ENCODE measurements at places on chromosomes 6 and 20.

DNA sequence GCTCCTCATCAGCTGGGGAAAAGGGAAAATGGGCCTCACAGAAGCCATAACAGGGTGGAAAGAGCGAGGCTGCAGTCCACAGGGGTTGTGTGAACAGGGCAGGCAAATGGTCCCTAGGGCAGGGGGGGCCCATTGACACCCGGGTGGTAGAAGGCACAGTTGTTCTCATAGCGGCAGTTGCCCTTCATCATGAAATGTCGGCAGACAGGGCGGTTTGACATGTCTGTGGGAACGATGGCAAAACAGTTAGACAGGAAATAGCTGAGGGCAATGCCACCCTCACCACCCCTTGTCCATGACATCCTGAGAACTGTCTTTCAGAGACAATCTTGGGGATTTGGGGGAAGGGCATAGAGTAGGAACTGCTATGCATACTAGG lies 15.6 kb downstream of the PPP1R10 start:
- no peak for DNase-seq

- no peak for DNase-seq
Observed at GRCh38 chr20:13283869-13284829, 63.1 kb downstream of the ISM1 start.

- peak; percentile 90 for DNase-seq
Observed at GRCh38 chr6:1297746-1298145, 14.2 kb upstream of the FOXQ1 start.

- DNase-seq = no peak
Observed at GRCh38 chr6:36128073-36128472, 2.2 kb upstream of the MAPK13 start.

GRCh38 chr6:86888301-86888700 lies 49.0 kb upstream of the HTR1E start:
- no peak for DNase-seq

DNA sequence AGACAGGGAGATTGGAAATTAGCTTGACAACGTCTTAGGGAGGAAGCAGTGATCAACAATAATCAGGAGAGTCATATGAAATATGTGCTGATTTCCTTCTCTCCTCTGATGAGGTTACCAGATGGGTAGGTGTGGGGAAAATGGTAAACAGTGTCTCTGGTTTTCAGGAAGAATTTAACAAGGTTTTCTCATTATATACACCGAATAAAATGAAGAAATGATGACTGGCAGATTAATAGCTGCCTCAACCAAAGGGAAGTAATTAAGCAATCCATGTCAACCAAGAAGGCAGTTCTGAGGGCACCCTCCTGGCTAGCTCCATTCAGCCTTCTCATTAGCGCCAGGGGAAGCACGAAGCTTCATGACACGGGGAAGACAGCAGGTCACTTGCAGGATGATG lies 12.7 kb upstream of the RAMACL start:
- DNase-seq = no peak

DNA sequence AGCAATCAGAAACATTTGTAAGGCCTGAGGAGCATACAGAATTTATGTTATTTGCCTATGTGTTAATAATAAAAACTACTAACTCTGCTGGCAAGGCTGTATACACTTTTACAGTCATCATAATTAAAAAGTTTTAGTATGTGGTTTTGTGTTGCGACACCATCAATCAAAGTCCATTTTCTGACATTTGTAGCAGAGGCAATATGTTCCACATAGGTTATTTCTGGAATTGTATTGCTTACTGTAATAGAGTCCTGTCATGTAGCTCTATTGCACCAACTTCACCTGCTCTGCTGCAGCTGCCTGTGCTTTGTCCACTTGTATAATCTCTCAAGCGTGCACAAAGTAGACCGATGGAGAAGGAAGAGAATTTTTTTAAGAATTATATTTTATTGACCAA lies 501.8 kb downstream of the HACE1 start:
- no peak for DNase-seq

- peak; percentile 37 for DNase-seq
Observed at GRCh38 chr6:89144354-89144906, 1.4 kb upstream of the PM20D2 start.

DNA sequence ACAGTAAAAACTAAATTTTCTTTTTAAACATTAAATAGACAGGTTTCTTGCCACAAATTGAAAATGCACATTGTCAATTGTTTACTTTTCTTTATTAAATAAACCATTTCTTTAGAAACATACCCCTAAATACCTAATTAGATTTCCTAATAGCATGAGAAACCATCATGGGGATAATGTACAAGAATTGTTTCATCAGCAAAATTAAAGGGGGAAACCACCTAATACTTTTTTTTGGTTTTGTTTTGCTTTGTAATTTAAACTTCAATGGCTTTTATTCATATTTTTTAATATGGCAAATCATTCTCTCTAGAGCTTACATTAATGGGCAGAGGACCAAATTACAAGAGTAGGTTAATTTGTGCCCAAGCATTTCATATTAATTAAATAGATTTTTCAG lies 987.9 kb downstream of the EPHA7 start:
- no peak for DNase-seq

- DNase-seq = no peak
Observed at GRCh38 chr6:83472767-83473166, 39.6 kb upstream of the PRSS35 start.

DNA sequence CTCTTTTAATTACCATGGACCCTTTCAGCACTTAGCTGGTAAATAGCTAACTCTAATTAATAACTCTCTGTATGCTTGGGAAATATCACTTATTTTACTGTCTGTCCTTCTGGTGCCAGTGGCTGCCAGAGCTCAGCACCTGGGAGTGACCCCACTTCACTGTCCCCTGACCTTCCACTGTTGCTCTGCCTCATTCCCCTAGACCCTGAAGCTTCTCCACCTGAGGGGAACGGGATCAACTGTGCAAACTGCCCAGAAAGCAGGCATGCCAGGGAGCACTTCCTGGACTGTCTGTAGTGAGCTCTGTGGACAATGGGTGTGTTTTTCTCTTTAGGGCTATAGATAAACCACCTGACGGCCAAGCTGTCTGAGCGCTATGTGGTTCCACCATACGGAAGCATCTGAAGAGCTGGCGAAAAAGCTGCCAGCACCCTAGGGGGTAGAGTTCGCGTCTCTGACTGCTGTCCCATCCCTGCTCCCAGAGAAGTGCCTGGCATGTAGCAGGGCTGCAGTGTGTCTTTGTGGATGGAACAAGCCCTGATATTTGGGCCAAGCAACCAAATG lies 106.3 kb upstream of the FOXA2 start:
- DNase-seq = no peak

DNA sequence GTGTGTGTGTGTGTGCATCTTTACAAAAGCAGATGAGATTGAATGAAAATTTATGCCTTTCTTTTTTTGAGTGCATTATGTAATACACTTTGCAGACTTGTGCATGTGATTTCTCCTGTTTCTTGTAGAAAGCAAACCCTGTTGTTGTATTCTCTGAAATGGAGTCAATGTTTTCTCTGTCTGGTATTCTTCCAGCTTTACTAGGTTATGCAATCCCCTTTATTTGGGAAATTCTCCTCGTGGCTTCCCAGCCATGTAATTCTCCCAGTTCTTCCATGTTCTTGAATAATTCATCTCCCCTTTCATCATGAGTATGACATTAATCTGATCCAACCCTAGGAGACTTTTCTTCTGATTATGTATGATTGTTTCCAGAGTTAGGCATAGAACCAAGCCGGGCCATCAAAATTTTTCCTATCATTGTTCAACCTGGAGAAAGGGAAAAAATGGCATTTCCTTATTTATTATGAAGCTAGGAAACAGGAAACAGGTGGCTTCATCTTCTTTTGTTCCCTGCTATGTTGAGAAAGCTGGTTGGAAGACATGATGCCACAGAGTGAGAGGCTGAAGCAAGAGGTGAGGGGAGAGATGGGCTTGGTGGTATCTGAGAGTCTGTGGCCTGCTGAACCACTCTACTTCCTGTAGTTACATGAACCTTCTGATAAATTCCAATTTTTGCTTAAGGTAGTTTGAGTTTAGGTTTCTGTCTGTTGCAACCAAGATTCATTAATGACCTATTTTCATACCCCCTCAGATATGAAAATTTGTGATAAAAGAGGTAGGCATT lies 68.8 kb downstream of the PRL start:
- DNase-seq = peak; percentile 33

- peak; percentile 12 for DNase-seq
Observed at GRCh38 chr20:51531141-51531710, 11.3 kb downstream of the NFATC2 start.

DNA sequence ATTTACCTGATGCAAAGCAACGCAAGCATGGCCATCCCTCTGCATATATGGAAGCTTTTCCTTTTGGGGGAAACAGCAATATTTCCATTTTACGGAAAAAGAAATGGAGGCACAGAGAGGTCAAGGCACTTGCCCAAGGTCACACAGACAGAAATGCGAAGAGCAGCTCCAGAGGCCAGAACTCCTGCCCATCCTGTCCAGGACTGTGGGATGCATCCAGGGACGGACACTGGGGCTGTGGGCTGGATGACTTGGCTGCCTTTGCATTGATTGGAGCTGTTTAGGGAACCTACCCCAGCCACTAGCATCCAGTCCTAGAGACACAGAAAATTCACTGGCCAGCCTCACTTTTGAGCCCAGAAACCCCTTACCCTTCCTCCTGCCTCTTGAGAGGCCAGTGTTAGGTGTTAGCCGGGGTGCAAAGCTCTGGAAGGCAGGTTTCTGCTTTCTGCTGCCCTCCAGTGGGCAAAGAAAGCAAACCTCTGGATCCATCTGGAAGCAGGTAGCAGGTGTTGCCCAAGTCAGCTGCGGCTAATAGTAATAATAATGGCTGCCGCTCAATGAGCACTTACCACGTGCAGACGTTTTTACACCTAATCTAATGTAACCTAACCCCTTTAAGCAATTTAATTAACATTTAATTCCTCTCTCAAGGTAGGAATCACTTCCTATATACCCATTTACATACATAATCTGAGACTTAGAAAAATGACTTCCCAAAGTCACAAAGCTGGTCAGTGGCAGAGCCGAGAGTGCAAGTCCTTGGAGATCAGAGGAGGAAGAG lies 31.7 kb upstream of the CCN5 start:
- no peak for DNase-seq

- no peak for DNase-seq
Observed at GRCh38 chr6:93889713-93890112, 470.4 kb upstream of the EPHA7 start.

- no peak for DNase-seq
Observed at GRCh38 chr6:90982051-90982450, 395.2 kb upstream of the MAP3K7 start.

GRCh38 chr20:13687815-13688214 lies 49.1 kb upstream of the TASP1 start:
- no peak for DNase-seq

- no peak for DNase-seq
Observed at GRCh38 chr20:62141397-62142251, 1.6 kb downstream of the PSMA7 start.

GRCh38 chr6:1202201-1202600 lies 109.7 kb upstream of the FOXQ1 start:
- DNase-seq = no peak

GRCh38 chr6:123094795-123095194 lies 98.8 kb downstream of the CLVS2 start:
- DNase-seq = no peak

GRCh38 chr20:32215729-32216128 lies 8.0 kb downstream of the POFUT1 start:
- DNase-seq = no peak

- DNase-seq = no peak
Observed at GRCh38 chr20:48986899-48987298, 59.2 kb upstream of the CSE1L start.

- no peak for DNase-seq
Observed at GRCh38 chr20:40961176-40961575, 67.4 kb upstream of the TOP1 start.

GRCh38 chr6:115219645-115220044 lies 841.0 kb downstream of the FRK start:
- DNase-seq = no peak

DNA sequence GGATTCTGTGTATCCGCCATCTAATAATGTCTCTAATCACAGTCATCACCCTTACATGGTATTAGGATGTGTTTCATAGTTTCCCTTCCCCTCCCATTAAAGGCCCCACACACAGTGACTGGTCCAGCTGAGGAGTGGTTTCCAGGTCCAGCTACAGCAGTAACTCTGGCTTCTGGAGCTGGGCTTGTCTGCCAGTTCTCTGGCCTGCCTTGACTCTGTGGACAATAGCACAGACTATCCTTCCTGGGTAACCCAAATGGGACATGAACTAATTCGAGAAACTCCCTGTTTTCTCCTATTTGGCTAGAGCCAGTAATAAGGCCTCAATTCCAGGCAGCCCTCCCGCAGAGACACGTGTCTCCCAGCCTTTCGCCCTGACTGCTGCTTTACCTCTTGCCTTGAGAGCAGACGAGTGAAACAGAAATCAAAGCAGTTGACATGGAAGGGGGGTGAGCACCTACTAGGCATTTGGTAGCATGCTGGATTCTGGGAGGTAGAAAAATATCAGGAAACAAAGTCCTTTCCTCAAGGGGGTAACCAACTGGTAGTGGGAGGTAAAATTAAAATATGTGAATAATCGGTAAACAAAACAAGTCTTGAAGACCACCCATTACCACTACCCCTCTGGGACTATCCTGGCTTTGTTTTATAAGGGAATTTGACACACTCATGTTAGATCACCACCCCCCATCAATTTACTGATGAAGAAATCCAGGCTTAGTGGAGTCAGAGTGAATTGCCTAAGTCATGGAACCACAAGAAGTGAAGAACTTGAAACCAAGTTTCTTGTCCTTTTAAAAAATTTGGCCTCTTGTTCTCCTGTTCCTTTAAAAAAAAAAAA lies 1.2 kb downstream of the TRAF3IP2 start:
- DNase-seq = peak; percentile 89

DNA sequence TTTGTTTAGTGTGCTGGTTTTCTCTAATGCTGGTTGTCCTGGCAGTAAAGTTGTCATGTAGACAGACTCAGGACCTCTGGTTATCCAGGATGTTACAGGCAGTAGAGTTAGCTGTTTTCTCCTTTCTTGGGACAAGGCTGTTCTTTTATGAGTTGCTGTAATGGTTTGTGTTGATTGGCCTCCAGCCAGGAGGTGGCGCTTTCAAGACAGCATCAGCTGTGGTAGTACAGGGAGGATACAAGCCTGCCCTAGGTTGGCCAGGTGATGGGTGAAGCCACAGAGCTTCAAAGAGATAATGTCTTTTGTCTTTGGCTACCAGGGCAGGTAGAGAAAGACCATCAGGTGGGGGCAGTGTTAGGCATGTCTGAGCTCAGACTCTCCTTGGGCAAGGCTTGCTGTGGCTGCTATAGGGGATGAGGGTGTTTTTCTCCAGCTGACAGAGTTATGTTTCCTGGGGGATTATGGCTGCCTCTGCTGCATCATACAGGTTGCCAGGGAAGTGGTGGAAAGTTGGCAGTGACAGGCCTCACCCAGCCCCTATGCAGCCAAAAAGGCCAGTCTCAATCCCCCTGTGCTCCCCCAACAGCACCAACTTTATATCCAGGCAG lies 127.2 kb upstream of the TAB2 start:
- DNase-seq = no peak

GRCh38 chr6:11228935-11229654 lies 3.4 kb downstream of the NEDD9 start:
- DNase-seq = no peak

GRCh38 chr6:47145212-47145611 lies 103.1 kb upstream of the ADGRF1 start:
- no peak for DNase-seq
